Activated CD4-positive, alpha-beta T cell treated with anti-CD3 and anti-CD28 coated beads for 1 hour (primary cell): ENCODE measurements at places on chromosomes 3 and 15.

- no peak for DNase-seq
Observed at GRCh38 chr3:156303001-156303707, 182.8 kb downstream of the KCNAB1 start.

GRCh38 chr3:14360123-14360881 lies 42.1 kb upstream of the SLC6A6 start:
- DNase-seq: no peak

DNA sequence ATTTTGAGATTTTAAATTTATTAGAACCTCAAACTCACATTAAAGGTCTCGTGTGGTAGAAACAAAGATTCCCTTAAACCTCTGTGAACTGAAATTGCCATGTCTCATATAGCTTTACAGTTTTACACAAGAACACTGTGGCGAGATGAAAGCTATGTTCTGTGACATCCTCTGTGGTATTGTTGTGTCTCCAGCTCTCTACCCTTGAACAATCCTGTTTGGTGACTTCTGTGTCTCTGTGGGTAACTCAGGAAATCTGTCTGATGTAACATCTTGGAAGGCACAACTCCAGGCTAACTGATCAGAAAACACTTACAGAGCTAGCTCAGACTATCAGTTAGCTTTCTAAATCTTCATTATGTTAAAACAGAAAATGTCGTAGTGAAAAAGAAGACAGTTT lies 318.8 kb upstream of the GBE1 start:
- no peak for DNase-seq

GRCh38 chr15:98976500-98976899 lies 31.1 kb downstream of the PGPEP1L start:
- no peak for DNase-seq

- DNase-seq: no peak
Observed at GRCh38 chr3:2268779-2269178, 170.1 kb downstream of the CNTN4 start.

GRCh38 chr3:23865595-23866396 lies 51.0 kb downstream of the NKIRAS1 start:
- DNase-seq: no peak

DNA sequence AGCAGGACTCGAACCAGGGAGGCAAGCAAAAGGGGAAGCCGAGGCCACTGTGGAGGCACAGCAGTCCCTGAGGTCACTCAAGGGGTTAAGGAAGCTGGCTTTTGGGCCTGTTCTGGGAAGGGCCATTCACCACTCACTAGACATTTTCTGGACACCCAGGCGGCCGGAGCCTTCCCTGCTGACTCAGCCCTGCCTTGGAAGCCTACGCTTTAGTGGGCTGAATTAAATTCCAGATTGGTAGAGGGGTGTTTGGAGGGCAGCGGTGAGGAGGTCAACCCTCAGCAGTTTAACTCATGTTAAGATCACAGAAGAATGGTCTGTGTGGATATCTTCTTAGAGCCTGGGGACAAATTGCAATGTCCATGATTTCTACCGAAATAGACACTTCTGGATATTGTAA lies 152.8 kb downstream of the GABRG3 start:
- no peak for DNase-seq
